NCI-H187 (cell line): ENCODE measurements at places on chromosomes 4 and X.
A peak's percentile ranks its signal among the peaks of the same experiment; 100 is the strongest.

DNA sequence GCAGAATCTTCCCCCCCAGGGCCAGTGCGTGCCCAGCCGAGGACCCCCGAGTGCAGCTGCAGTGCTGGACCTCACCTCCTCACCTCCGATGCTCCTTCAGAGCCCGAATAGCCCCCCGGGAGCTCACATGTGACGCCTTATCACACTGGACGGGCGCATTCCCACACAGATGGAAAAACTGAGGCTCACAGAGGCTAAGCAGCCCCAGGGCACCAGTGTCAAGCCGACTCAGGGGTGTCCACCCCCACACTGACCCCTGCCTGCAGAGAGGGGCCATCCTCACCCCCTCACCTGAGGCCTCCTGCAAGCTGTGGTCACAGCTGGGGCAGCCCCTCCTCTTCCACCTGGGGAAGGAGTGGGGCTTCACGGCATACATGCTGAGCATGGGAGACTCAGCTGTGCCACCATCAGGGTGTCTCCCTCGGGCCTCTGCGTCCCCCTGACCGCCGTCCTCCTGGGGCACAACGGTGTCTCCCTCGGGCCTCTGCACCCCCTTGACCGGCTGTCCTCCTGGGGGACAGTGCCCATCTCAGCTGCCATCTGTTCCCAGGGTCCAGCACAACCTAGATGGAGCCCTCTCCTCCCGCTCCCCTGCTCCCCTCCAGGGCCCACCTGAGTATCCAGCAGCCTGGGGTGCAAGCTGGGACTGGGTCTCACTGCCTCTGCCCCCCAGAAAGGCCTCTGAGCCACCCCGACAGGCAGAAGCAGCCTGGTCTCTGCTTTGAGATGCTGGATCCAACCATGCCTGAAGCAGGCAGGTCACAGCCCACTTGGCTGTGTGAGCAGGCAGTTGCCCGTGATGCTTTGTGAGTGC is 85.3 kb upstream of the NKX1-1 start:
- DNase-seq: no peak

GRCh38 chrX:148389629-148390028 is 110.8 kb upstream of the AFF2 start:
- no peak for DNase-seq

DNA sequence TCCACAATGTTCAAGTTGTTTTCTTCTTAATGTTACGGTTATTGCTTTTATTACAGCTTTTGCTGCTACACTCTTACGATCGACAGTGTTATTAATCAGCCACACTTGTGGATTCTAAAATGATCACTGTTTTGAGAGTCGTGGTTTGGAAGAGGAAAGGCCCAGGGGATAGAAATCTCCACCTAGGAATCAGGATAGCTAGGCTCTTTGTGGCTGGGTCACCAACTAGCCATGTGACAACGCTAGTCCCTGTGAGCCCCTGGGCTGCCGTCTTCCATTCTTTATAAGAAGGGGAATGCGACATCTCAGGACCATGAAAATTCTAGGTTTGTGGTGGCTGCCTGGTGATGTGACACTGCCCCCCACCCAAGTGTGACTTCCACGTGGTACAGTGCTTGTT is 380 bp downstream of the SLC34A2 start:
- no peak for DNase-seq

- DNase-seq: peak; percentile 7
These were observed 59.1 kb downstream of the SCD5 start for GRCh38 chr4:82739287-82740190.

DNA sequence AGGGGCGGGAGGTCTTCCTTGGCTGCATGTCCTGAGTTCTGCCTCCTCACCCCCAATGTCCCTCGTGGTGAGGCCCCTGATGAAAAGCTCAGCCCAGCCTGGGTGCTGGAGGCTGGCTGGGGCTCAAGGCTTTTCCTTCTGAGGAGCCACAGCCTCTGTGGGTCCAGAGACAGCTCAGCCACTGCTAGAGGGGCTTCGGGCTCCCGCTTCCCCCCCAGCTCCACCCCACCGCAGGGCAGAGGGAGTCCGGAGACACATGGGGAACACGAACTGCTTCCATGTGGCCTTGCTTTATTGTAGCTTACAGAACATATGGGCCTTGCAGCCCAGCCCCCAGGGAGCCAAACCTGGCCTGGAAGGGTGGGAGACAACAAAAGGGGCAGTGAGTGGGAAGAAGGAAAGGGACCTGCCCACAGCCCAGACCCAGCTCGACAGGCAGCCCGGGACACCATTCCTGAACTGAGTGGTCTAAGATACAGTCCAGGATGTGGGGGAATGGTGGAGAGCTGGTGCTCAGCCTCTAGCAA is 89.9 kb upstream of the NKX1-1 start:
- DNase-seq: no peak

DNA sequence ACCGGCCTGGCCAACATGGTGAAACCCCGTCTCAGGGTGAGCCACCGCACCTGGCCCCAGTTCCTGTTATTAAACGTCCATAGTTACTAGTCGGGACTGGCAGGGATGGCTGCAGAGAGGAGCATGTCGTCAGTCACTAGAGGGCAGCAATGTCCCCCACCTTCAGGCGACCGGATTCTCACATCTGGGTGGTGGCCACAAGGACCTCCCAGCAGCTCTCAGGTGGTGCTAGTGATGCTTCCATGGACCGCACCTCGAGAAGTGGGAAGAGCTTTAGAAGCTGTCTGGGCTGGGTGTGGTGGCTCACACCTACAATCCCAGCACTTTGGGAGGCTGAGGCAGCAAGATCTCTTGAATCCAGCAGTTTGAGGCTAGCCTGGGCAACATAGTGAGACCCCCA is 13.3 kb upstream of the IL3RA start:
- no peak for DNase-seq

DNA sequence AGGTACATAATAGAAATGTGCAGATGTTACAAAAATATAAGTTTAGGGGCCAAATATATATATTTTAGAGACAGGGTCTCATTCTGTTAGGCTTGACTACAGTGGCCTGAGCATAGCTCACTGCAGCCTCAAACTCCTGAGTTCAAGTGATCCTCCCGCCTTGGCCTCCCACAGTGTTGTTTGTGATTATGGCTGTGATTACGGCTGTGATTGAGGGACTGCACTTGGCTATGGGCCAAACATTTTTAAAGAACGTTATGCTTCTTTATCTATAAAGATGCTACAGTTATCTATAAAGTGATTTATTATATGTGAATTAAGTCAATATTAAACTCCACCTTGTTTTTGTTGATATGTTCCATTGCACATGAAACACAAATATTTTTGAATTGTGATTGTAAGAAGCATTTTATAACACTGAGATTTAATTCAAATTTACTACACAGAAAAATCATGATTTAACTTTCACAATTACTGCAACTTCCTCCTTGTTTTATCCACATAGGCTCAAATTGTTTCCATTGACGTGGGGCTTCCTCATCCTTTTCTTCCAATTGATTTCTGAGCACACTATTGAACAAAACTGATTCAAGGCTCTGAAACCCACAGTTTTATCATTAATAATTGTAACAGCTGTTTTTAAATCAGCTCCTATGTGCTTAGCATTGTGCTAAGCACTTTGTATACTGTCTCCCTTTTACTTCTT is 68.4 kb upstream of the BMPR1B start:
- DNase-seq: no peak

DNA sequence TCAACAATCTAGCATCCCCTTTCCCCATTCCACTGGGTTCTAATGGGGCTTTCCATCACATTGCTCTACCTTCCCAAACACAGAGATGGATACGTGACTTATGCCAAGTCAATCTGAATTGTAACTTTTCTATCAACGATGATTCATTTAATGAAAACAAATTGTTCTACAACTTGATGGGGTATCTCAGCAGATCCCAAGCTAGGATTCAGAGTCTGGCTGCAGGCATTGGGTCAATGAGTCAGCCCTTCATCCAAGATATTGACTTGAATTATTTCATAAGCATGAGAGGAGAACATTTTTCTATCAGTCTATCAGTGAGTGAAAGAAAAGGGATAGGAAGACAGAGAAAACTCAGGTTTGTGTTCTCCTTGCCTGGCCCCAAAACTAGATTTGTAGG is 15.0 kb upstream of the HPGDS start:
- no peak for DNase-seq

DNA sequence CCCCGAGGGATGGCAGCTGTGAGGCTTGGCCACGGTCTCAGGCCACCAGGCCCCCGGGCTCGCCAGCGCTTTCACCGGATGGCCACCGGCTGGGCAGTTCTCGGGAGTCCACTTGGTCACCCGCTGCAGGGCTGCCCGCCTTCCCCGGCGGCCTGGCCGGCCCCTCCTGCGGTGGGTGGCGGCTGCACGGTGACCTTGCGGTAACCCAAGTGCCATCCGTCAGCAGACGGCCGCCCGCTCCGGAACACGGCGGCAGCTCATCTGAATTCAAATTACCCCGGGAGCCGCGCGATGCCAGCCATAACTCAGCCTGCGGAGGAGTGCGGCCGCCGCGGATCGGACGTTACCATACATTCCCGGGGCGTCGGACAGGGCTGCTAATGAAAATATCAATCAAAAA is 60.7 kb downstream of the FAM53A start:
- no peak for DNase-seq

- no peak for DNase-seq
These were observed 365.4 kb upstream of the TECRL start for GRCh38 chr4:64774626-64775025.

- no peak for DNase-seq
These were observed 2.7 kb upstream of the ATP10D start for GRCh38 chr4:47482326-47482725.

DNA sequence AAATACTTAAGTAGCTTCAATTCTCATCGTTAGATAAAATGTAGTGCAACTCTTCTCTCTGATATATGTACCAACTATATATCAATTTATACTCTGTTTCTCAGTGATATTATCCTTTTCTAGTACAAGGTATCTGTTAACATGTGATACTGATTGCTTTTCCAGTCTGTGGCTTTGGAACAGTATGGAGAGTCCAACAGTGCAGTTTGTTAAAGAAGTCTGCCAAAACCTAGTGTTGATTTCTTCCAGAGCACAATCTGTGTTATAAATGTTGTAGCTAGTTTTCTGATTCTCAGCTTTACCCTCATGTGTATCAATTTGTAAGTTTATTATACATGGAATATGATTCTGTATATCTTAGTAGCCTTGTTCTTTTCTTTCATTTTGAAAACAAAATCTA is 465.0 kb downstream of the IL15 start:
- no peak for DNase-seq

DNA sequence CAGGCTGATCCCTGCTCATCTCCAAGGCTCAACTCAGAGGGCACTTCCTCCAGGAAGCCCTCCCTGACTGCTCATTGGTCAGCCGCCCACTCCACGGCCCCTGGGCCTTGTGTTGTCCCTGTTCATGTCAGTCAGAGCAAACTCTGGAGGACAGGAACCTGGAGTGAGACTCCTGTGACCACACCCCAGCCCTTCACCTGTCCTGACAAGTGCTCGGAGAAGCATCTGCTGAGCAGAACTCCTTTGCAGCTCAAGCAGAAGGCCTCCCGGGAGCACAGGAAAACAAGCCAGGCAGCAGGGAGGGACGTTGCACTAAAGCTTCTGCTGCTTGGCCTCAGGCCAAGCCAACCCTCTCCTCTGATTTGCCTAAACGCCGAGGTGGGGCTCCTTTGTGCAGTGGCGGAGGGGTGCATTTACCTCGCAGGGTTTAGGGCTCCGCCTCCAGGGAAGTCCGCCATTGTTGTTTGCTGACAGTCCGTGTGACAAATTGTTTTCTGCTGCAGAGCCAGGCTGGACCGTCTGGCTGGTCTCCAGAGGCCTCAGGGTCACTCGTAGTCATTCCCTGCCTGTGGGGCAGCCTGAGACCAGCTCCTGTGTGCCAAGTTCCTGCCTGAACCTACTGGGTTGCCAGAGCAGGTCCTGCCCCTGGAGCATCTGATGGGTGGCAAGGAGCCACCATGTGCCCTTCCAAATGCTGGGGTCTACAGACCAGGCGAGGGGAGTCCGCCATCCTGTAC is 61.8 kb downstream of the C4orf50 start:
- peak; percentile 98 for DNase-seq

DNA sequence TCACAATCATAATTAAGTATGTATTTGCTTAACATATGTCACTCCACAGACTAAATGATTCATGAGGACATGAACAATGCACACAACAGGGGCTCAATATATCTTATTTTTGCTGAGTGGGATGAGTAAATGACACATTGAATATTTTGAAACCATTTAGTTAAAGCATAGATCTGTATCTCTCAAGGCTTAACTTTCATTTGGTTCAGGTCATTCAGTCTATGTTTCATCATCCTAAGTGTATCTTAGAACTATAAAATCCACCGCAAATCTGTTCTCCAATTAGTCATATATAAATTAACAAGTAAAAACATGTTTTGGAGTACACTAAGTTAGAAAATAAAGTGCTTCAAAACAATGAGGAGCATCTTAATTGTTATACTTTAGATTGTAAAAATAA is 45.8 kb downstream of the AREG start:
- no peak for DNase-seq

GRCh38 chr4:110518889-110519490 is 43.0 kb downstream of the ENPEP start:
- no peak for DNase-seq

- no peak for DNase-seq
These were observed 21.7 kb upstream of the KIAA0232 start for GRCh38 chr4:6760865-6761264.

DNA sequence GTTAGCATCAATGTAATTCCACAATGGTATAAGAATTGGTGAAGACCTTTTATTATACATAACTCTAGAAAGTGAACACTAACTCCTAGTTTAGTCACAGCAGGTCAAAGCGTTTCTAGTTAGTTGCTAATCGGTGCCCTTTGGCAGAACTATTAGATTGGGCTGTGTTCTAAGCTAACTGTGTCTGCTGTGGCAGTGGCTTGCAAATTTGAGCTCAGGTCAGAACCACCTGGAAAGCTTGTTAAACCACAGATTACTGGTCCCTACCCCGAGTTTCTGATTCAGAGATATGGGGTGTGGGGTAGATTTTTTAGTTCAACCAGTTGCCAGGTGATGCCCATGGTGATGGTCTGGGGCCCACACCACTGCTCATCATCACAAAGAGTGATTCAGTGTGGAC is 332.1 kb downstream of the UNC5C start:
- no peak for DNase-seq

GRCh38 chr4:40479378-40479777 is 144.2 kb downstream of the CHRNA9 start:
- no peak for DNase-seq

- DNase-seq: no peak
These were observed 138.9 kb upstream of the IGFBP7 start for GRCh38 chr4:57249083-57249482.

GRCh38 chr4:128768373-128768996 is 41.0 kb upstream of the JADE1 start:
- DNase-seq: no peak

GRCh38 chrX:120790118-120790517 is 85.5 kb downstream of the CT47B1 start:
- no peak for DNase-seq

- no peak for DNase-seq
These were observed 5.9 kb upstream of the GATB start for GRCh38 chr4:151766691-151767090.

- no peak for DNase-seq
These were observed 57.4 kb downstream of the PTTG2 start for GRCh38 chr4:38017609-38018008.

GRCh38 chr4:55609393-55609866 is 17.4 kb upstream of the PDCL2 start:
- DNase-seq: no peak
